ACHN (cell line): ENCODE measurements at places on chromosomes 3 and 15.

- DNase-seq: no peak
These were observed 3.2 kb downstream of the CCDC71 start for GRCh38 chr3:49162751-49163419.

DNA sequence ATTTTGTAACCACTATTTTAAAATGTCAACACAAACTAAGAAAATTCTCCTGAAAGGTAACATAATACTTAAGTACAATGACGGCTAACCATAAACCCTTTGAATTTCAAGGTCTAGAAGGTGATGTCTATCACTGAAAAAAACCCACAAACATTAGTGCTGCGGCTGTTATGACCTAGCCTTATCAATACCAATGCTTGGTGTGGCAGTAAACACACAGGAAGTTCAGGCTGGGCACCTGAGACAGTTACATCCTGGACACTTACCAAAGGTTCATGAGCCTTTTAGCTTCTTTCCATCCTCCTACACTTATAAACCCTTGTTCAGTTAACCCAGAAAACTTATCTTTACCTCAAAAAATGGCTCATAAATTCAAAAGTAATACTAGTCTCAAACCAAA is 5.8 kb downstream of the HSPBAP1 start:
- DNase-seq: no peak

DNA sequence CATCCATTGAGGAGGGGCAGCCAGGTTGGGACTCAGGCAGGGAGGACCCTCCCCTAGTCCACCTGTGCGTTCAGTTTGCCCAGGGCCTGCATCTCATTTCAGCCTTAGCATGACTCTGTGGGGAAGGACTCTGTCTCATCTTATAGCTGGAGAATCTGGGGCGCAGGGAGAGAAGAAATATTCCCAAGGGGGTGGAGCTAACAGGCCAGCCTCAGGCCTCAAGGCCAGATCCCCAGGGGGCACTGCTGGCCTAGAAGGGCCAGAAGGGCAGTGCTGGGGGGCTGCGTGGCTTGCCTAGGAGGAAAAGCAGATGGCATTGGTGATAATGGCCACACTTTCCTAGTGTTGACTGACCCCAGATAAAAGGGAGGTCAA is 10.9 kb downstream of the AMOTL2 start:
- no peak for DNase-seq

GRCh38 chr3:102265720-102266119 is 169.1 kb upstream of the ZPLD1 start:
- no peak for DNase-seq

DNA sequence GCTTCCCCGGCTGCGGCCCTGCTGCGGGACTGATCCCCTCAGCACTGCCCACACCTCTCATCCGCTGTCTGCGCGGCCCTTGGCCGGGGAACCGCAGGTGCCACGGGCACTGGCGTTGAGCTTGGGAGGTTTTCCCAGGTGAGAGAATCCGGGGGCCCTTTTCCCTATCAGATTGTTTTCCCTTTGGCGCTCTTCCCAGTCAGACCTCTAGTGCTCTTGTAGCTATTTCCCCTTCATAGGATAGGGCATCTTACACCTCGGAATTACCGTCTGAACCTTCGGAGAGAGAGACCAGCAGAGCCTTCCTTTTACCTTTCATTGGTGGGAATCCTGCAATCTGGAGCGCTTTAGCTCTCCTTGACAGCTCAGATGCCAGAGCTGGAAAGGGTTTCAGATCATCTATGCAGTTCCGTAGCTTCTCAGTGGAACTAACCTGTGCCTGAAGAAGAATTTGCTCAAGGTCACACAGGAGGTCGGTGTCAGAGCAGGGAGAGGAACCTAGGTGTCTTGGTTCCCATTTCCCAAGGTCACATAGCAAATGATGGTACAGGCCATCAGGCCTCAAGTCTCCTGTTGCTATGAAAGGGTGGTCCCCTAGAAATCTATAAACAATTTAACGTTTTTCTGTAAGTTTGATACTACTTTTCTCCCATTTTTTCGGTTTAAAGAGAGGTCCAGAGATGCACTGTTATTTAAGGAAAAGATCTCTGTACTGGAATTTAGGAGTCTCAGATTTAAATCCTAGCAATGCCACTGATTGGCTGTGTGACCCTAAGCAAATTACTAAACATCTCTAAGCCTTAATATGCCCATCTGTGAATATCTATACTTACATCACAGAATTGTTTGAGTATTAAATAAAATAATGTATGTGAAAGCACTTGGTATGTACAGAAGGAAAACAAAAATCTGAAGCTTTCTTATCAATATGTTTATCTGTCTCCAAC is 916 bp downstream of the IDH3A start:
- DNase-seq: peak; percentile 16

DNA sequence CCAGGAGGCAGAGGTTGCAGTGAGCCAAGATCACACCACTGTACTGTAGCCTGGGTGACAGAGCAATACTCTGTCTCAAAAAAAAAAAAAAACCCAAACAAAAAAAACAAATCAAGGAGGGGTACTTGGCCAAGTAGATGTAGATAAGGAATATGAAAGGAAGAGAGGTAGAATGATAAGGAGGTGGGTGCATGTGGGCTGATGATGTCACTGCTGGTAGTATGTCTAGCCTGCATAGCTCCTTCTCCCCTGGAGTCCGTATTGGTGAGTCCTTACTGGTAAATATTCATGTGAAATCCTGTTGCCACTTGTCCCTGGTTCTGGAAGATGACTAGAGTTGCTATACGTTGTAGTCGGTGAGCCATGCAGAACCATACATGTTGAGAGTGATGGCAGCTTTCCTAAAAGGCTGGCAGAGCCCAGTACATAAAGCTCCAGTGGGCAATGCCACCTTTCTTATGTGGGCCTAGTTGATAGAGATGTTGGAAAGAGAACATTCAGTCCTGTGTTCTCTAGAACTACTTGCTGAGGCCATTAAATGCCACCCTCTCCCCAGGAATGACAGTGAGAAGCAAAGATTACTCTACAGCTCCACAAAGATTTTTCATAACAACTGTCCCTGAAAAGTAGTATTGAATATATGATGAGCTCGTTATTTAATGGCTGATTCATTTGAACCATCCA is 11.0 kb downstream of the KAT2B start:
- no peak for DNase-seq

DNA sequence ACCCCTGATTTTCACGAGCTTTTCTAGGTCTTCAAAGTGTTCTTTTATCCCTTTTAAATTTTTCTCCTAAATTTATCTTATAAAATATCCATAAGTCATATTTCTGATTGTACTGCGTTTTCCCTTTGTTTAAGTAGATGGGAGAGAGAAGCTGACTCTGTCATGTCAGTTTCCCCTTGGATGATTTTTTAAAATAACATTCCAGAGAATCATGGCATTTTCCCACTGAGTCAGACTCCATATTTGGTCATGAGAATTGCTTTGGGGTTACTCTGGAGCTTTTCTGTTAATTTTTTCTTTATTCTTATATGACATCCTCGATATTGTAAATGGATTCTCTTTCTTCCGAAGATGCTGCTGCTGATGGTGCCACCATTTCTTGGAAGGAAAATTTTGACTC is 28.6 kb upstream of the UMPS start:
- peak; percentile 58 for DNase-seq

- DNase-seq: no peak
These were observed 984 bp downstream of the CCR5 start for GRCh38 chr3:46371519-46372340.

- peak; percentile 5 for DNase-seq
These were observed 1.8 kb downstream of the PSTPIP1 start for GRCh38 chr15:76996526-76997401.

DNA sequence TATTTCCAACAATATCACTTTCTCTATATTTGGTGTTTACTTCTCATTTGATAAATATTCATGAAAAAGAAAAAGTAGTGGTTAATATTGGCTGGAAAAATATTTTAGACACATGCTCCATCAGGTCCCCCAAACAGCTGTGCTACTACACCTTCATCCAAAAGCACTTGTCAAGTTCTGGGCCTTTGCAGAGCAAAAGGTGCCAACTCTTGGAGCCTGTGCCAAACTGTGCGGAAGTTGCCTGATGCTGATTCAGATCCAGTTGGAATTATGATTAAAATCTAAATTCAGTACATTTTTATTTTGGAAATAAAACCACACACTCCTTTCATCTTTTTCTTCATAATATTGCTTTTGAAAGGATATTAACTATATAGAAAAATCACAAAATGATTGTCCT is 1497.4 kb upstream of the CADM2 start:
- no peak for DNase-seq

GRCh38 chr3:143207338-143207961 is 87.9 kb downstream of the CHST2 start:
- peak; percentile 72 for DNase-seq

DNA sequence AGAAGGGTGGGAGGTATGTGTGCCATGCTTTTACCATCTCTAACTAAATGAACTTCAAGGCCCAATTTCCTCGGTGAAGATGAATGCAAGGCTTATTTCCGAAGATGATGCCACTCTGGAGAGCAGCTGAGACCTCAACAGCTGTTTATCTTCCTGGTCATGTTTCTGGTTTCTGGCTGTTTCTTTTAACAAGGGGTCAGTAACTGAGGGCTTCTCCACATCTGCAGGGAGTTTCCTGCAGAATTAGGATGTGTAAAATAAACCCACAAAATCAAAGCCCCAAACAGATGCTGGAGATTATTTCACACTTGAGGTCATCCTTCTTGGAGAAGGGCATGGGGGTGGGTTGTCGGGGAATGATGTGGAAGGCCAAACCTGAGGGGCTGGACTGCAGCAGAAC is 220.3 kb downstream of the THSD4 start:
- DNase-seq: no peak

- DNase-seq: no peak
These were observed 136.3 kb downstream of the PLD1 start for GRCh38 chr3:171673951-171674350.
